ENCODE measurements at places on chromosomes 7 and 10.

DNA sequence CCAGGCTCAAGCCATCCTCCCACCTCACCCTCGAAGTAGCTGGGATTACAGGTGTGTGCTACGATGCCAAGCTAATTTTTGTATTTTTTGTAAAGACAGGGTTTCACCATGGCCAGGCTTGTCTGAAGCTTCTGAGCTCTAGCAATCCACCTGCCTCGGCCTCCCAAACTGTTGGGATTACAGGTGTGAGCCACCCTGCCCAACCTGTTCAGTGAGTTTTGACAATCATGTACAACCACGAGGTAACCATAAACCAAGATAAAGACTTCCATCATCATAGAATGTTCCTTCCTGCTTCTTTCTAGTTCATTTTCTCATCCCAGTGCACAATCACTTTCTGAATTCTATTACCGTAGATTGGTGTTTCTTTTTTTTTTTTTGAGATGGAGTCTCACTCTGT is 30.5 kb upstream of the MKRN1 start:
- no peak for DNase-seq

DNA sequence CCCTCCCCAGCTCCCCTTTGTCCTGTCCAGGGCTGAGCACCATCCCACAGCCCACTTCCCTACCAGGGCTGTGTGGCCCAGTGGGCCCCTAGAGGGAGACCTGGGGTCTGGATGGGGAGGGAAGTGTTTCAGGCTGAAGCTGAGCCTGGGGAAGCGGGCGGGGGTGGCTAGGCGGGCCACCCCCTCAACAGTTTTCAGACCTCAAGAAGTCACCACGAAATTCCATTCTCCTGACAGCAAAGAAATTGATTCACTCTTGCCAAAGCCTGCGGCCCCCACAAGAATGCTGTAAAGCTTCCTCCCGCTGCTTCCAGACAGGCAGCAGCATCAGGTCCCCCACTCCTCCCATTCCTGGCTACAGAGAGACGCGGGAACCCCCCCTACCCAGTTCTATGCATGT is 2.5 kb upstream of the LFNG start:
- DNase-seq, result no peak

DNA sequence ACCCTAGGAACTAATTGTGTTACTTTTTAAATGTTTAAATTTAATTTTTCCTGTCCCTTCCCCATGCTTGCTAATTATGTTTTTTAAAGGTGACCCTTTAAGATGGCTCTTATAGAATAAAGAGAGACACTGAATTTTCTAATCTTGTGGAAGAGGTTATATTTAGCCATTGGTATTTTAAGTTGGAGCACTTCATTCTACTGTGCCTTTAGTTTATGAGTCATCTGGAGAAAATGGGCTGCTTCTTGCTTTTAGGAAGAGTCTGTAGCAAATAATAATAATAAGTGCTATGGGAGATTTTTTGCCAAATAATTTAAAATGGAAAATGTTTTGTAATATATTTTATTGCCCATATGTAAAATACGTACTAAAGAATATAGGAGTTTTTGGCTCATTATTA is 139.7 kb downstream of the ADK start:
- no peak for DNase-seq

GRCh38 chr7:140526214-140526613 is 46.9 kb upstream of the MKRN1 start:
- no peak for DNase-seq

GRCh38 chr10:24340883-24341282 is 131.9 kb downstream of the KIAA1217 start:
- DNase-seq, result no peak

- DNase-seq, result no peak
Observed at GRCh38 chr10:31004611-31005193, 27.0 kb downstream of the ZNF438 start.

DNA sequence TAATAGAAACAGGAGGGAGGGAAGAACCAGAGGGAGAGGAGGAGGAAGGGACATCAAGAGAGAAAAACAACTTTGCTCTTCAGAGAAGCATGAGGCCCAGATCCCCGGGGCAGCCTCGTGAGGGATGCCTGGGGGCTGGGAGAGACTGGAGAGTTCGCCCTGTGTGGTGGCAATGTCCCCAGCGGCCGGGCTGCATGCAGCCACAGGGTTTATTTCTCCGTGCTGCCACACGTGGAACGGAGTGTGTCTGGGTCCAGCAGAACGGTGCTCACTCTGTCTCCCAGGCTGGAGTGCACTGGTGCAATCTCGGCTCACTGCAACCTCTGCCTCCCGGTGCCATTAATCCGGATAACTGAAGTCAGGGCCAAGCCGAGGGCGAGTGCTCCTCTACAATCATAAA is 257.7 kb downstream of the ACTR3B start:
- DNase-seq, result no peak

GRCh38 chr10:36578306-36578705 is 547.1 kb upstream of the ANKRD30A start:
- no peak for DNase-seq

DNA sequence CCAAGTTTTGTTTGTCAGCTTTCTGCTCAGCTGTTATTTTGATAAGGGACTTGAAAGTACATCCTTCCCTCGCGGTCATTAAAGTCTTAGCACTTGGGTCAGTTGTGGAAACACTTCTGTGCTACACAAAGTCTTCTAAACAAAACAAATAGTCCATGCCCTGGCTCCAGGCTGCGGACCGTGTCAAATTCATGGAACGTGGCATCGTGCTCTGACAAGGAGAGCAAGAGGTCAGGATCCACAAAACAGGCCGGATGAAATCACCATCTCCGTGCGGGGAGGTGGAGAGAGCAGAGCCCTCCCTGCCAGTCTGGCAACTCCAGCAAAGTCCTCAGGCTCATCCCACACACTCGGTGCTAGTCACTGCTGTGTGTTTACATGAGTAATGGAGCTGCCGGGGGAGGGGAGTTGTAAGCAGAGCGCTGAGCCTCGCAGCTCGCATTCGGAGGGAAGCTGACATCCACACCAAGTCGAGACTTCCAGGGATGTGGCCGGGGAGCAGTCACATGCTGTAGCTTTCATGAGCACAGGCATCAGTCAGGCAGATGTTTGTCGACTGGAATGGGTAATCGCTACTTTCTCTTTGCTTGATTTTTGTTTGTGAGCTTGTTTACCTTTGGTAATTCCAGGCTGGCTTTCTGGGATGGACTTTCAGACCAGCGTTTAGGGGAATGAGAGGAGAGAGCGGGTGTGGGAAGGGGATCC is 147.6 kb downstream of the ARID5B start:
- DNase-seq, result peak; percentile 16

DNA sequence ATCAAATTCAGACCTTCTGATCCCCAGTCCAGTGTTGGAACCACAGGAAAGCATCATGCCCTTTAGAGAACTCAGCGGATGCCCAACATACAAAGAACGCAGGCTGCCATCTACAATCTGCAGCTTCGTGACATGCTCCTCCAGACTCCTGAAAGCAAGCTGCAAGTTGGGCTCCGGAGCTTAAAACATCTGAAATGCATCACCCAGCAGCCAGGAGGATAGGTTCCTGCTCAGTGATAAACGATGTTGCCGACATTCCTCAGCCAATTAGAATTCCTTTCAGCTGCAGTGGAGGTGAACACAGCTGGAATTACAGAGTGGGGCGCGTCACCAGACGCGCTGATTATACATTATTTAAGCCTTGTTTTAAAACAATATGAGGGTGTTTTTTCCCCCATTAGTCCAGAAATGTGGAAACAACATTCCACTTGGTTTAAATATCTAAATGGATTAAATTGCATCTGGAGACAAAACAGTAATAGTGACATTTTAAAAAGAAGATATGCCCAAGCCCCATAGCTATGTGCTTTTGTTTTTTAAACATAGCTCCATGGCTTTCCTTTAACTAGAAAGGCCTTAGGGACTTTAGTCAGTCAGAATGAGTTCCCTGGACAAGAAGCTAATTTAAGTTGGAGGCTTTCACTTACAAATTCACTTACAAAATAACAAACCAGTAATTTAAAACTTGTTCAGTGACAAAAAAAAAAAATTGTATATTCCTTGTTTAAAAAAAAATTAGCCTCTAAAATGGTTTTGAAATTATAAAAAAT is 6.3 kb downstream of the SMURF1 start:
- no peak for DNase-seq

GRCh38 chr7:90262438-90262837 is 17.5 kb downstream of the CFAP69 start:
- no peak for DNase-seq

GRCh38 chr7:85055906-85056305 is 130.9 kb downstream of the SEMA3D start:
- DNase-seq, result no peak

DNA sequence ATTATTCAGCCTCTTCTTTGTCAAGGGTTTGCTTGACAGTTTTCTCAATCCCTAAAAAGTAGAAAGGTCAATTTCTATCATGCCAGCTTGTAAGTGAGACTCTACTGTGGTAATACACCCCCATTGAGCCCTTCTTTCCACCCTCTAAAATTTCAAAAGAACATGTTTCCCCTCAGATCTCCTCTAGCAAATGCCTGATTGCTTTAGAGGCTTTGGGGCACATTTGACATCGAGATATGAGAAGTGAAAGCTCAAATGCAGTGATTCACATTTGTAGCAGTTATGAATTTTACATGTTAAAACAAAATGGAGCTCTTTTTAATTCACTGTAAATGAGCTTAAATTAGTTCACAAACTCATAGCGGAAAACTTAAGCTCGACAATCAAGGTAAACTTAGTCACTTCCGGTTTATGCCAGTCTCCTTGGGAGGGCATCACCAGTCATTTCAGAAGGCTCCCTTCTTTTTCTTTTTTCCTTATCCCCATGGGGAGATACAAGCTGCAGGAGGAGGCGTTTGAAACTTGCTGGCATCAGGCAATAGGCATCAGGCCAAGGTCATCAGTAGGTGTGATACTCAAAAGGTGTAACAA is 55.3 kb upstream of the ADO start:
- DNase-seq, result no peak

DNA sequence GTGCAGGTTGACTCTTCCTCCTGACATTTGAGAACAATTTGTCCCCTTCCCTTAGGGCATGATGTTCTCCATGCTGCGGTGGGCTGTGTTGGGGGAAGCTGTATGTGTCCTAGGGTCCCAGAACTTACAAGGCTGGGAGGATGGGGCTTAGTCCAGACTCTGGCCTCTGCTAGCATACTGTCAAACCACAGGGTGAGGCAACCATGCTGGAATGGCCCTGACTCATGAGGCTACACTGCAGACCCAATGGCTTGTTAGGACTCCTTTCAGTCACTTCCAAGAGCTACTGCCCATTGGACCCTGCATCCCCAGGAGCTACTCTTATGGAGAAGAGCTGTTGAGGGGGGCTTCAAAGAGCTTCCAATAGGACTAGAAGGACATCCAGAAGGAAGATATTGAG is 20.1 kb upstream of the FAM170B start:
- DNase-seq, result no peak

DNA sequence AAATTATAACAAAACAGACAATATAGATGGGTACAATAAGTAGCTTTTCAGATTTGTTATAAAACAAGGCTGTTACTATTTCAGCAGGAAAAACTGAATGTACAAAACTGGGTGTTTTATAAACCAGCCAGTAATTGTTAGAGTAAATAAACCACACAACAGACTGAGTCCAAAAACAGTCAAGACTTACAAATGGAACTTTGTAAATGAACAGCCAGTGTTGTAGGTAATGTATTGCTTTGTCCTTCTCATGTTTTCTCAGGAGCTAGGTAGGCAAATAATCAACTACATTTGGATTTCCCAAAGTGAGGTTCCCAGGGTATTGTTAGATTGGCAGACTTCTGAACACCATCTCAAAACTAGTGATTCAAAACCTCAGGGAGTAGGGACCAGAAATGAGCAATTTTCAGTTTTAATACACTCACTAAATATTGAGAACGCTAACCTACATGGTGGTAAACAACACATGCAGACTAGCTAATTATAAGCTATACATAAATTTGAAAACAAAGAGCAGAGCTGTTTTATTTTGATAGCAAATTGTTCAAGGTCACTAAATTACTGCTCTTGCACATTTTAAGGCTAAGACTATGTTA is 36.2 kb downstream of the HERPUD2 start:
- no peak for DNase-seq

DNA sequence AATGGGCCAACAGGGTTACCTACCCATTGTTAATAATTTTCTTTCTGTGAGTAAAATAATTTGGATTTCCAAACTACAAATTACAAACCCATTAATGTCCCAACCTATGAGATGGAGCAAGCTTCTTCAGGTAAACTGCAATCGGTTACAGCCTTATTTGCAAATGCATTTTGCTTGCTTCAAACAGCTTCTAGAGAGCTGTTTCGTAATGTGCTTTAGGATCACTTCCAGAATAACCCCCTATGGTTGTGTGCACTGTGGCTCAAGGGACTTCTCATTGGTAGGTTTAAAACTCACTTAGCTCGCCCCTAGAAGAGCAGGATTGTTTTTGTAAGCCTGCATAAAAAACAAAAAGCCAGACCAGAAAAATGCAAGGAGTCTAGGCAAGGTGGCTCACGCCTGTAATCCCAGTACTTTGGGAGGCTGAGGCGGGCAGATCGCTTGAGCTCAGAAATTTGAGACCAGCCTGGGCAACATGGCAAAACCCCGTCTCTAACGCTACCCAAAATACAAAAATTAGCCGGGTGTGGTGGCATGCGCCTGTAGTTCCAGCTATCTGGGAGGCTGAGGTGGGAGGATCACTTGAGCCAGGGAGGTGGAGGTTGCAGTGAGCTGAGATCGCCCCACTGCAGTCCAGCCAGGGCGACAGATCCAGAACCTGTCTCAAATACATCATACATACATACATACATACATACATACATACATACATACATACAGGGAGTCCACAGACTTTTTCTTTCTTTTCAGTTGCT is 3.3 kb upstream of the MAP3K8 start:
- DNase-seq, result no peak

DNA sequence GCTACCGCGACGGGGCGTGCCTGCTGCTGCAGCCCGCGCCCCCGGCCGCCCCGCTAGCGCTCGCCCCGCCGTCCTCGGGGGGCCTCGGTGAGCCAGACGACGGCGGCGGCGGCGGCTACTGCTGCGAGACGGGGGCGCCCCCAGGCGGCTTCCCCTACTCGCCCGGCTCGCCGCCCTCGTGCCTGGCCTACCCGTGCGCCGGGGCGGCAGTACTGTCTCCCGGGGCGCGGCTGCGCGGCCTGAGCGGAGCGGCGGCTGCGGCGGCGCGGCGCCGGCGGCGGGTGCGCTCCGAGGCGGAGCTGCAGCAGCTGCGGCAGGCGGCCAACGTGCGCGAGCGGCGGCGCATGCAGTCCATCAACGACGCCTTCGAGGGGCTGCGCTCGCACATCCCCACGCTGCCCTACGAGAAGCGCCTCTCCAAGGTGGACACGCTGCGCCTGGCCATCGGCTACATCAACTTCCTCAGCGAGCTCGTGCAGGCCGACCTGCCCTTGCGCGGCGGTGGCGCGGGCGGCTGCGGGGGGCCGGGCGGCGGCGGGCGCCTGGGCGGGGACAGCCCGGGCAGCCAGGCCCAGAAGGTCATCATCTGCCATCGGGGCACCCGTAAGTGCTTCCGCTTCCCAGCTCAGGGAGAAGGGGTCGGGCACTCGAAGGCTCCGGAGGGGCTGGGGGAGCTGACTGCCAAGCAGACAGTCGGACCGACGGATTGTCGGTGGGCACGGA is 761 bp downstream of the PTF1A start:
- no peak for DNase-seq

DNA sequence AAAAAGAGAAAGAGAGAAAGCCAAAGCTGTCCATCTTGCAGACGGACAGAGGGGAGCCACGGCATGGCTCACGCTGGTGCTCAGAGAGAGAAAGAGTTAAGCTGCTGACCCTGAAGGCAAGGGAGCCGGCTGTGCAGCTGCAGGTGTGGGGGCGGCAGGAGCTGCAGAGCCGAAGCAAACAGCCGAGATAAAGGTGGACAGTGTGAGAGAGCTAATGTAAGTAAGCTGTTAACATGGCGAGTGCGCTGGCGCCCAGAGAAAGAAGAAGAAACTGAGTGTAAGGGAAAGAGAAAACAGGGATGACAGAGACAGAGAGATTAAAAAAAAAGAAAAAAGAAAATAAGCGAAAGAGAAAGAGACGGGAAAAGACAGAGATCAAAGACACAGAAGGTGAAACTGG is 18.2 kb downstream of the COL17A1 start:
- no peak for DNase-seq

All from CD8-positive, alpha-beta T cell (primary cell).